Activated T-helper 9 cell treated with anti-CD3 and anti-CD28 coated beads, Interleukin-2, amount 50 U/mL, for 16 hours (primary cell): ENCODE measurements at places on chromosomes 1 and 21.

GRCh38 chr1:100895540-100896480 is at the start of gene SLC30A7:
Gene SLC30A7 (plus strand): TSS chr1:100896090. CDS start chr1:100896263, 173 bp downstream.
- peak; percentile 97 for DNase-seq

- DNase-seq, result no peak
Measured at GRCh38 chr21:35697321-35697808, 363.0 kb downstream of the SETD4 start.

DNA sequence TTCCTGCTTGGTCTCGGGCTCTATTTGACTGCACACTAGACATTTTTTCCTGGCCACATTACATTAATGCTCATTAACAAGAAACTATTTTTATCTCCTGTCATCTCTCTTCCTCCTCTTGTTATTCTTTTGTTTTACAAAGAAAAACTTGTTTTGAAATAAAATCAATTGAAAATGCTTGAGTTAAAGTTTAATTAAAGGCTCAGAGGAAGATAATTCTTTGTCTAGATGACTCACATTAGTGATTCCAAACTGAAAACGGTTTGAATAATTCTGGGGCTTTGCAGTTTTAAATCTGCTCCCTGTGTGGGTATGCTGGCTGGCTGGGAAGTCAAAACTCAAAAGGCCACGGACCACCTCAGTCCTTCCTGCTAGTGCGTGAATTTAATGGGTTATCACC is 29.6 kb downstream of the RGS5 start:
- no peak for DNase-seq

DNA sequence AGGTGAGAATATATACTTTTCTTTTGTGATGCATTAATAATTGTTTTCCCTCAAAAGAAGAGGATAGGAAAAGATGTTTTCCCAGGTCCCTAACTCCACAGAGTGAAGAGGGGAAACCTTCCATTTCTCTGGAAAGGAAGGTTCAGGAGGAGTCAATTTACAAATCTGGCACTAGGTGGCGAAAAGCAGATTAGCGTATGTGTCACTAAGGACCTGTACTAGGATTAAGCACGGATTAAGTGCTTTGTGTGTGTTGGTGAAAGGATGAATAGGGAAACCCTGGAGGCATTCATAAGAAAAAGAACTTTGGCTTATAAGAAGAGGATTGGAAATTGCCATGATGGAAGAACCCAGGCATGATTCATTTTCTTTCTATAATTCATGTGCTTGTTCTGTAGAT is 410.1 kb upstream of the PLXNA2 start:
- no peak for DNase-seq

DNA sequence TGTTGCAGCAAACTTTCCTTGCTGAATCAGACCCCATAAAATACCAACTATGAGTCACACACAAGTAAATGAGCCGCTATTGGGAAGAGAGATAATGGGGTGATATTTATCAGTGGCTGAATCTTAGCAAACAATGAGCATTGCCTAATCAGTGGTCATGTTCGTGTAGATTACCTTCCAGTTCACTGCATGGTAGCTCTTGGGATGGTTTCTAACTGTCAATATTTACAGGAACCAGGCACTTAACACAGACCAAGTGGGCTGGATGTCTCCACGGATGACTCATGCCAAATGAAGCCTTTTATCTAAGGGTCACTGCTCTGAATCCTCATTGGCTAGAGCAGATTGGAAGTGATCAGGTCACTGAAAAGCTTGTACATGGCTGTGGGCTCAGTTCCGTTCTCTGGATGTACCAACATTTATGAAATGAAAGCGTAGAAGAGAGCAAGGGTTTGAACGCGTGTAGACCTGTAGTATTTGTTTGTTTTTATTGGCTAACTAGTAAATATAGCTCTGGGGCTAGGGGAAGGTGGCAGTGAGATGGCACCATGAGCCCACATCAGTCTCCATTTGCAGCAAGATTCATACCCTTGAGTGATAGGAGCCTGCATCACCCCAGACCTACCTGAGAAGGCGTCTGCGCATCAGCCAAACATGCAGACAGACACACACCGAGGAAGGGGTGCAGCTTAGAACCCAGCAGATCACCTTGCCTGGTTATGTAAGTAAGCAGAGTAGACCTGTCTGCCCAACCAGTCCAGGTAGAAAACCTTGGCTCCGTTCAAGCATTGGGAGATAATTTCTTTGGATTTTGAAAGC is 153.3 kb downstream of the TOMM20 start:
- no peak for DNase-seq

DNA sequence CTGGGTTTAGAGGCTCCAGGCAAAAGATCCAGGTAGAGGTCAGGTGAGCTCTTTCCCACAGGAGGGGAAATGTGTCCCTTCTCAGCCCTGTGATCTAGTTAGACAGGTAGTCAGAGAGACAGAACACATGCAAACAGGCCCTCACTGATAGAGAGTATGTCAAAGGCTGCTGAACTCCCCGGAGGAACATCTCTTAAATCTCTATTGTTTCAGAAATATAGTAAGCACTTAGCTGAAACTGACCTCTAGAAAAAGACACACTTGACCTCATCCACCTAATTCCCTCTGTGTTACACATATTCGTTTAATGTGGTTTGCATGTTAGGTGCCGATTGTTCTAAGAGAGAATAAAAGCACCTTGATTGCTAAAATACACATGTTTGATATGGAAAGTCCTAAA is 23.3 kb downstream of the SUSD4 start:
- no peak for DNase-seq

GRCh38 chr1:8628606-8629005 is 188.8 kb downstream of the RERE start:
- DNase-seq, result no peak

GRCh38 chr1:61109158-61109557 is 26.8 kb downstream of the NFIA start:
- DNase-seq, result no peak

DNA sequence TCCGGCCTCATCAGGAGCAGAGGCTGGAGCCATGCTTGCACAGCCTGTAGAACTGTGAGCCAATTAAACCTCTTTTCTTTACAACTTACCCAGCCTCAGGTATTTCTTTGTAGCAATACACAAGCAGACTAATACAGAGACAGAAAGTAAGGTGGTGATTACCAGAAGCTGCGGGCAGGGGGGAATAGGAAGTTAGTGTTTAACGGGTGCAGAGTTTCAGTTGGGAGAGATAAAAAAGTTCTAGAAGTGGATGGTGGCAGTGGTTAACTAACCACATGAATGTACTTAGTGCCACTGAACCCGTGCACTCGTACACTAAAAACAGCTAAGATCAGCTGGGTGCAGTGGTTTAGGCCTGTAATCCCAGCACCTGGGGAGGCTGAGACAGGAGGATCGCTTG is 80.4 kb upstream of the TARDBP start:
- DNase-seq, result no peak

DNA sequence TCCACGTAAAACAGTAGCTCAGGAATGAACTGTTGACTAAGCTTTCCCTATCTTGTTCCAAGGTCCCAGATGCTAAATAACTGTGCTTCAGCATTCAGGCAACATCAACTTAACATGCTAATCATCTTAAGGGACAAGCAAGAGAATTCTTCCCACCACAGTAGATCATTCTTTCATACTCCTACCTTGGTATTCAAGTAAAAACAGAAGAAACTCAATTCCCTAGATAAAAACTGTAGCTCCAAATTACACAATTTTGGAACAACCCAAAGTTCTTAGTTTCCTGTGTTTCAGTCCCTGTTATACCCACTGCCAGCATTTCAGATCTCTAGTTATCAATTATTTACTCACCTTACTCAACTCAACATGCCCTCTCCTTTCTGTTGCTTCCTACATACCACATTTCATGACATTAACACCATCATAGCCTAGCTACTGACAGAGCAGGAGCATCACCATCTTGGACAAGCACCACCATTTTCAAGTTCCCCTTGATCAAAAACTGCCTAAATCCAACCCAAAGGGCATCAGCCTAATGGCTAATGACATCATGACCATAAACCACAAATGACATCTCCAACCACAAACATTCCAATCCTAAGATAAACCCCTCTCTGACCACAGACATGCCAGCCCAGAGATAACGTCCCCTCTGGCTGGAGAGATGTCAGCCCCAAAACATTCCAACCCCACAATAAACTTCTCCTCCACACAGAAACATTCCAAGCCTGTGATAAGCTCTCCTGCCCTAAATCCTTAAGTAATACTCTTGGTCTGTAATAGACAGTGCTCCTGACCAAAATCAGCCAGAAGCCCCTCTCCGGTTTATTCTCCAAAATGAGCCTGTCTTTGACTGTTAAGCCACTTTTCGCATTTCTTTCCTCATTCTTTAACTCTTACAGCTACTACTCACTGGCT is 191.2 kb downstream of the RERE start:
- DNase-seq, result no peak

- no peak for DNase-seq
Measured at GRCh38 chr1:11483581-11484320, 4.8 kb downstream of the DISP3 start.

GRCh38 chr1:83026745-83027144 is 972.2 kb downstream of the TTLL7 start:
- DNase-seq, result no peak

GRCh38 chr1:51989582-51990477 is 670 bp downstream of the RAB3B start:
- DNase-seq, result no peak

DNA sequence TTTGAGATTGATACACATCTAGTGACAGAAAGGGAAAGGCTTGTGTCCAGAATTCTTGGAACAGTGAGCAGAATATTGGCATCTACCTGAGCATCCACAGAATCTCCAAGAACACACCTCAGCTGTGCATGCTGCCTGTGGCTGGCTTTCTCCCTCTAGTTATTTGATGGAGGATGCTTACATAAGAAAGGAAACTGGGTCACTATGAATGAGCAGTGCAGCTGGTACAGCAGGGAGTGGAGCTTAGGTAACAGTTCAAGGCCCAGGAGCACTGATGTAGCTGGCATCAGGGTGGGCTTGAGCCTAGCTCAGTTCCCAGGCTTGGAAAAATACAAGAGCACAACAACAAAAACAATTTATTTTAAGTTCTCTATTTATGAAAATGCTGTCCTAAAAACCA is 26.3 kb downstream of the RGS8 start:
- no peak for DNase-seq

DNA sequence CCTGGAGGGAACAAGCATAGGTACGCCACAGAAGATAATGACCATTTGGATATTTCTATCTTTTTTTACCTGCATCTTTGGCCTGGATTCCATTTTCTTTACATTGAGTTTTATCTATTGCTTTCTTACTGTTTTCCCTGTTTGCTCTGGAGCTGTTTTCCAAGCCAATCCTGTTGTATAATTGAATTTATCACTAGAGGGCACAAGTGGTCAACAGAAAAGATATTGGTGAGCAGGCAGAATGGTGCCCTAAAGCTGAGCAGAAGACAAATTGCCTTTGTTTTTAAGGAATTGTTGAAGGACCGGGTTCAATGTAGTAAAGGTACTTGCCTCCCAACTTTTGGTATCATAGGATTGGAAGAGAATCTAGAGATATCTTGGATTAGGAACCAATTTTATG is 152.8 kb downstream of the PPP1R12B start:
- DNase-seq, result no peak

DNA sequence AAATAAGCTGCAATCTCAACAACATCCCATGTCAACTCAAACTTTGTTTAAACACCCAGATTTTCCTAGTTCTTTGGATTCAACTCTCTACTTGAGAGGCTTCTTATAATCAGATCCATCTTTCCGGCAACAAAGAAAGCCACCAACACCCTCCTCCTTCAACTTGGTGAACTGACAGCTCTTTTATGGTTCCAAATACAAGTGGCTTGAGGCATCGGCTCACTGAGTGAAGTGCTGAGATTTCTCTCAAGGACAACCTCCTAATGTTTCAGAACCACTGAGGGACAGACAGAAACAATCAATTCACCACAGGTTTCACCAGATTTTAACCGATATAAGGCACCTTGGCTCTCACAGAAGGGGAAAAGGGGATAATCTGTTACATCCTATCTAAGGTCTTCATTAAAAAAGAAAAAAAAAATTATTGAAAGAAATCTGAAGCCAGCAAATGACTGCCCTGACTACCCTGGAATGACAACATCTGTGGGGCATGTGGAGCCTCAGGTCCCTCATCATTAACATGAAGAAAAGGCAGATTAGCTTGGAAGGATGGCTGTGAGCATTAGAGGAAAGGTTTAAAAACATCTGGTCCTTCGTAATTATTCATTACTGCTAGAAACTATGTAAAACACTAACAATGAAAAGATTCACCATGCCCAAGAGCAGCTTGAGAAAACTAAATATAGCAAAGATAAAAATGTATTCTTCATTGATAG is 50.9 kb downstream of the PTPN14 start:
- no peak for DNase-seq

DNA sequence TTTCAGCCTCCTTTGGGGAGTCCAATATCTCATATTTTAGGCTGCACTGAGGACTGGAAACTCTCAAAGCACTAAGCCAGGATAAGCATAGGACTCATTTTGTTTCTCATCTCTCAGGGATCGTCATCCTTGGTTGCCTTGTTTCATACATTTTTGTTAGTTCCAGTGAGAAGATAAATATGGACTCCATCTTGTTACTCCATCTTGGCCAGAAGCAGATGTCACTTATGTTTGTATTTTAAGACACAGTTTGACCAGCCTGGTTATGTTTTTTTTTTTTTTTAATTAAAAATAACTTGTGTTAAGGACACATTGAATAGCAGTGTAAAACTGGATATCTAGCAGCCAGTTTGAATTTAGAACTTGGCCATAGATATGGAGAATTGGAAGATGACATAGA is 34.7 kb downstream of the DISP3 start:
- no peak for DNase-seq

DNA sequence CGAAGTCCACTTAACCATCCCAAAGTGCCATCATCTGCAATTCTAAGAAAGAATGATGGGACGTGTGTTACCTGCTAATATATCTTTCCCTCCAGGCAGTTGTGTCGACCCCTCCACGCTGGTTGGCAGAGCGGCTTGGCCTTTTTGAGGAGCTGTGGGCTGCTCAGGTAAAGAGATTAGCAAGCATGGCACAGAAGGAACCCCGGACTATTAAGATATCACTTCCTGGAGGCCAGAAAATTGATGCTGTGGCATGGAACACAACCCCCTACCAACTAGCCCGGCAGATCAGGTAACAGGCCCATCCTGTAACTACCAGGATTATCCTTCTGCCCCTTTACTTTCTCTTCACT is 520 bp downstream of the TARS2 start:
- DNase-seq, result no peak

GRCh38 chr1:4407851-4408250 is 246.6 kb upstream of the AJAP1 start:
- DNase-seq, result no peak

DNA sequence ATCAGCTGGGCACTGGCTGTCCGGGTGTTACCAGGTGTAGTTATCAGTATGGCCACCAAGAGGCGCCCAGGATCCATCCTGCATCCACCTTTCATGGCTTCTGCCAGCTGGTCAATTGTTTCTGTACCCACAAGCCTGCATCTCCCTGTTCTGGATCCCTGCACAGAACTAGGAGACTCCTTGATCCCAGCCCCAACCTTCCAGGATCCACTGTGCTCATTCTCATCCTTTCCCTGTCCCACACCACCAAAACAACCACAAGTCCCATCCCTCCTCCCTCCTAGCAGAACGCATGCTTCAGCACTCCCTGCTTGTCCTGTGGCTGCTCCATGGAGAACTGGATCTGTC is 27.2 kb upstream of the FOXE3 start:
- no peak for DNase-seq

- DNase-seq, result no peak
Measured at GRCh38 chr1:230140221-230141020, 73.4 kb downstream of the GALNT2 start.

GRCh38 chr1:62613325-62613727 is 16.0 kb downstream of the ANGPTL3 start:
- no peak for DNase-seq

- DNase-seq, result no peak
Measured at GRCh38 chr1:178362747-178363146, 134.0 kb downstream of the CLEC20A start.

GRCh38 chr1:24418898-24419628 is 3.5 kb downstream of the NIPAL3 start:
- no peak for DNase-seq
